IMR-90 (cell line): ENCODE measurements at places on chromosomes 5 and 9.

GRCh38 chr5:66880401-66880800 lies 284.2 kb downstream of the MAST4 start:
- DNase-seq: no peak

GRCh38 chr5:164560216-164560615 lies 1054.8 kb downstream of the MAT2B start:
- DNase-seq: no peak

GRCh38 chr5:112604732-112605630 lies 132.7 kb upstream of the APC start:
- DNase-seq: no peak

DNA sequence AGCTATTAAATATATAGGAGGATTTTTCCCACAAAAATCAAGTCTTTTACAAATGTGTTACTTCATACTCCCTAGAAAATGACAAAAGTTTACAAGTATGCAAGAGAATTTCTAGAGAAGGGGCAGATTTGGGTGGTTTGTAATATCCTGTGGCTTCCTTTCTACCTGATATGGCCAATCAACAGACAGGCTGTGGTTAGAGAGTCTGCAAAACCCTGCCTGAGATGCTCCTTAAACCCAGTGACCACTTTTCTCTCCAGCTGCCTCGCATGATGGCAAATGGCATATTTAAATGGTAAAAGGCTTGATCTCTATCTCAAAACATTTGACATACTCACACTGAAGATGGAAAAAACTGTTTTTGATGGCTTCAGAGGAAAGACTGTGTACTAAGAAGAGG lies 550.1 kb upstream of the ZNF462 start:
- DNase-seq: no peak

DNA sequence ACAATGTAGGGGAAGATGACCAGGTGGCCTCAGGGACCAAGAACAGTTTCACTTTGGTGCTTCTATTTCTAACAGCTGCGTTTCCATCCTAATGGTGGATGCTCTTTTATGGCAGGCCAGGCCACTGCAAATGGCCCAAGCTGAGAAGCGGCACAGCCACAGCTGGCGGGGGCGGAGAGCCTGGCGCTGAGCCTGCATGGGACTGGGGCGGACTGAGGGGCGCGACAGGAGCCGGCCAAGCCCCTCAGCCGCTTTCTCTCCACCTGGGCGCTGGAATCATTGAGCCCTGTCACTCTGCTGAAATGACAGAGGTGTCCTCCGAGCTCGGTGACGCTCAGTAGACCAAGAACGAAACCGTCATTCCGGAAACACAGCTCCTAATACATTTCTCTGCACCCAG lies 317.3 kb upstream of the PDE4D start:
- DNase-seq: no peak

GRCh38 chr5:54539001-54539400 lies 21.4 kb downstream of the SNX18 start:
- no peak for DNase-seq
